ENCODE measurements at places on chromosomes 4 and X.
A peak's percentile ranks its signal among the peaks of the same experiment; 100 is the strongest.

DNA sequence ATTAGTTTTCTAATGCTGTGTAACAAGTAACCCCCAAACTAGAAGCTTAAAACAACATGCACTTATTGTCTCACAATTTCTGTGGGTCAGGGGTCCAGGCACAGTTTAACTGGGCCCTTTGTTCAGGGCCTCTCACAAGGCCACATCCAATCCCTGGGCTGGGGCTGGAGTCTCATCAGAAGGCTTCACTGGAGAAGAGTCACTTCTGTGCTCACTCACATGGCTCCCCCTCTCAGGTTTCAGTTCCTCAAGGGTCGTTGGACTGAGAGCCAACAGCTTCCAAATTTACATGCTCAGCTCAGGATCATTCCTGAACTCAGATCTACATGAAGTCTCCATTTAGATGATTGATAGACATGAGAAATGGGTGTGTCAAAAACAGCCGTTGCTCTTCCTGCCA lies 77.1 kb downstream of the EVC start:
- no peak for DNase-seq

- DNase-seq = no peak
Observed at GRCh38 chr4:7506572-7506971, 71.8 kb upstream of the PSAPL1 start.

- no peak for DNase-seq
Observed at GRCh38 chrX:38087594-38087993, 81.2 kb downstream of the SYTL5 start.

DNA sequence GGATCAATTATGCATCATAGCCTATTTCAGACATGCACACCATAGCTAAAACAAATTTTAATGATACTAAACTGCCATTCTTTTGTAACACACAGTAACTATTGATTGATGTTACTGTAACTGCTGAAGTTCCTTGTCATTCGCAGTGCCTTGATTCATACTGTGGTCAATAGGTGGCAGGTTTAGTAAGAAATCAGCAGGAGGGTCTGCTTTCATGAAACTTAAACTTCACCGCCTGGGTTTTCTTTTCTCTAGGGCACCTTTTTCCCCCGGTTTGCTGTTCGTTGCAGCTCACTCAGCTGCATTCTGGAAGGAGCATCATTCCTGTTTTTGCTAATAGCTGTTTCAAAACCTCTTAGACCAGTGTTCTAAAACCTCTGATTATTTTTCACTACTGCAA lies 88.1 kb downstream of the RPA4 start:
- DNase-seq = no peak

- no peak for DNase-seq
Observed at GRCh38 chrX:136154998-136155397, 7.7 kb downstream of the FHL1 start.

GRCh38 chrX:130769835-130770234 lies 133.2 kb downstream of the ENOX2 start:
- DNase-seq = no peak

DNA sequence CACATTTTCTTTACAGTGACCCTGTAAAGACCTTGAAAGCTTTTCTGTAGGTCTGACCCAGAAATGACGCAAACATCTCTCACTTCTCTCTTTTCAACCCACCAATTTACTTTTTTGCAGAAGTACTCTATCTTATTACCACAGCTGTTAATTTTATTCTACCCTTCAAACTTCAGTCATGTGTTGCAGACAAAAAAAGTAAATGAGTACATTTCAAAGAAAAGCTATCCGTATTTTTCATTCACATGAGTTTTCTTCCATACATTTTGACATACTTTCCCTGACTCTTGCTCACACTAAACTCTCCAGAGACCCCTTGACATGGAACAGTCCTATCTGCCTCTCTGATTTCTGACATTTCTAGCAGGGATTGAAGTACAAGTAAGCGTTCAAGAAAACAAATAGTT lies 51.7 kb downstream of the SLC7A11 start:
- DNase-seq = no peak

DNA sequence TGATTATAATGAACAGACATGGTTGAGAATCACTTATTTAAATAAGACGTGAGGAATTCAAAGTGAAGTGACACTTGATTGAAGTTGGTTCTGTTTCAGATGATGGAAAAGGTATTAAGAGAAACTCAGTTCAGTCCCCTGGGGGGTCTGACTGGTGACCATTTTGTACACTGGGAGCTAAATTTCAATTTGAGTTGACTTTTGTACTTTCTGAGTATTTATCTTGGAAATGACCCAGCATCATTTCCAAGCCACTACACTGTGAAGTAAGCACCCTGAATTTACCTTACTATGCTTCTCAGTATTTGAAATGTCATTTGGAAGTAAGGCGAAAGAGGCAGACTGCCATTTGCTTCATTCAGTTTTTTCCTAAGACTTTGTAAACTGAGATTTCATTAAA lies 73.4 kb downstream of the CNOT6L start:
- DNase-seq = no peak

DNA sequence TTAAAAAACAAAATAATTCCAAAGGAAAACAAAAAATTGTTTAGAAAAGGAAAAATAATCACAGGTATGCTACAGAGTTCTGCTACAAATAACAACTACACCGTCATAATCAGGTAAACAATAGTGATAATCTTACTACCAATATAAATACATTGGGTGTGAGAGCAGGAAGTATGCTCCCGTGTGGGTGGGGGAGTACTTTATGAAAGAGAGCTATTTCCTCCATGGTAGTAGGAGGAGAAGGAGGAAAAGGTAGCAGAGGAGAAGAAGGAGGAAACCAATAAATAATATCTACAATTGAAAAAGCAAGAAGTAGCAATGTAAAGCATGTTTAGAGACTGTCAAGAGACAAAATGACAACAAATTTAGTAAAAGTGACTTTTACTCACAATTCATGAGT lies 35.1 kb downstream of the TEC start:
- DNase-seq = no peak

DNA sequence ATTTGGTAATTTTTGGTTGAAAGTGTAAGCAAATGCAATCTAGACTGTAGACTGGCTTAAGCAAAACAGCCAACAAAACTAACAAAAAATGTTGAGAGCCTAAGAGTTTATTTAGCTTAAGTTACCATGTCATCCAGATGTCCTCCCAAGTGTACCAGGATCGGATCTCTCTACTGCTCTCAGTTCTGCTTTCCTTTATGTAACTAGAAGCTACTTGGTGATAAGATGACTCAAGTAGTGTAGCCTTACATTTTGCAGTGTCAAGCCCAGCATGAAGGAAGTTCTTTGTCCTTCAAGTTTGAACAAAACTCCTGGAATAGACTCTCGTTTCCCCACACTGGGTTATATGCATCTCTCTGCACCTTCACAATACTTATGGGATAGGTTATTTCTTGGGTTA lies 1500.0 kb downstream of the STIM2 start:
- no peak for DNase-seq

DNA sequence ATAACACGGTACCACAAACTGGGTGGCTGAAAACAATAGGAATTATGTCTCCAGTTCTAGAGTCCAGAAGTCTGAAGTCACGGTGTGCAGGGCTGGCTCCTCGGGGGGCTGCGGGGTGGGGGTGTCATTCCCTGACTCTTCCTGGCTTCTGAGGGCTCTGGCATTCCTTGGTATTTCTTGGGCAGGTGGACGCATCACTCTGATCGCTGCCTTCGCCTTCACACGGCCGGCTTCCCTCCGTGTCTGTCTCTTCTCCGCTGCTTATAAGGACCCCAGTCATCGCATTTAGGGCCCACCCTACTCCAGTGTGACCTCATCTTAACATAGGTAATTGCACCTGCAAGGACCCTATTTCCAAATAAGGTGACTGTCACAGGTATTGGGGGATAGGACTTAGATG lies 134.6 kb downstream of the CPZ start:
- DNase-seq = no peak

- DNase-seq = no peak
Observed at GRCh38 chrX:71438750-71439149, 72.6 kb downstream of the TAF1 start.

- no peak for DNase-seq
Observed at GRCh38 chrX:152892499-152892898, 5.4 kb upstream of the ZNF185 start.

- peak; percentile 19 for DNase-seq
Observed at GRCh38 chr4:177455561-177455970, 13.3 kb upstream of the AGA start.

- DNase-seq = no peak
Observed at GRCh38 chrX:24145303-24146186, 4.0 kb upstream of the ZFX start.

- no peak for DNase-seq
Observed at GRCh38 chrX:122833230-122833629, 350.8 kb upstream of the GRIA3 start.

DNA sequence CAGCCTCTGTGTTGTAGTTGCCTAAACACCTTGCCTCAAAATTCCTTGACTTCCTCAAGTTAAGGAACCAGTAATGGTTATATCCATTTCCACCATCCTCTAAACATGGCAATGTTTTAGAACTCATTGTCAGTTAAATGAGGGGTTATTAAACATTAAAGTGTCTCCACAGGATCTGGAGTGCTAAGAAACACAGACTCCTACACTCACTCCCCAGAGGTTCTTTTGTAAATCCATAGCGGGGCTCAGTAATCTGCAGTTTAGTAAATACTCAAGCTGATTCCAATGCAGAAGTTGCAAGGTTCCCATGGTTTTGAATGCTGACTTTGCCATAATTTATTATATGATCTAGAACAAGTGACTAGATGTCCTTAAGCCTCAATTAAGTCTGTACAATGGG lies 245.5 kb downstream of the GPAT3 start:
- DNase-seq = no peak

GRCh38 chr4:27873596-27873995 lies 1013.0 kb downstream of the STIM2 start:
- no peak for DNase-seq

DNA sequence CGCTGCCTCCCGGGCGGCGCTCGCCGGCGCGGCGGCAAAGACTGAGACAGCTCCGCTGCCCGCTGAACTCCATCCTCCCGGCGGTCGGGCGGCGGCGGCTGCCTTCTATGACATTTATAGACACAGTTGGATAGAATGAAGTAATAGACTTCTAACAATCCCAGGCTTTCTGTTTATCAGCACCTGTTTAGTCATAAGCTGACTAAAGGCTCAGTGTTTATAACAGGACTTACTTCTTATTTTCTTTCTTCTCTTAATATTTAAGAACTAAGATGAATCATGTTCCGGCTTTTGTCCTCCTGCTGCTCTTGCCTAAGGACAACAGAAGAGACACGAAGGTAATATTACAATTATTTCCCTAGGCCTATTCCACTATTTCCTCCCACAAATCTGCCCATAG lies 3.9 kb downstream of the ARL13A start:
- no peak for DNase-seq

DNA sequence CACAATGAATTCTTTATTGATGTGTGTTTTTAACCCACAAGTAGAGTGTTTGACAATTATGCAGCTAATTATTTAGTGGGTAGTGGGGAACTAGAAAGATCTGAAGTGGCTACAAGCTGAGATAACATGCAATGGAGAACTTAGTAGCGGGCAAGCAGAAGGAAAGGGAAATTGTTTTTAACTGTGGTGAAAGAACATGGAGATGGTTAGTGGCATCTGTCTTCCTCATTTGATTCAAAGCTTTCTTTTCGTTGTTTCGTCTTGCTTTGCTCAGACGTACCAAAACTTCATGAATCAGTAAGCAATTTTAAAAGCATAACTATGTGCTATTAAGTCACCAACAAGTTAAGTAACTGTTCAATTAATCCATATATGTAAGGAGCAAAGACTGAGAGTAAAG lies 169.9 kb downstream of the BANK1 start:
- no peak for DNase-seq
